ENCODE measurements at places on chromosomes 7 and 10.

DNA sequence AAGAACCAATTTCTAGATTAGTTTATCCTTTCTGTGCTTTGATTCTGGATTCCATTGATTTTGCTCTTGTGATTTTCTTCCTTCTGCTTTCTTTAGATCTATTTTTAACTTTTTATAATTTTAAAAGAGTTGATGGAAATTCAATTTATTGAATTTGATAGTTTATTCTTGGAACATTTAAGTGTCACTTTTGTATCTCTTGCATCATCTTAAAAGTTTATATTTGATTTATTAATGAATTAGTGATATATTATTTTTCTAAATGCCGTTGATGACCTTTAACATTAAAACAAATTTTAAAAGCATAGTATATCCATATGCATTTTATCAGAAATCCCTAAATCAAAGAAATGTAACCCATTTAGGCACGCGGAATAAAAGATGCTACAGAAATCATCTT lies 26.9 kb downstream of the DMTF1 start:
- no peak for DNase-seq

- peak; percentile 53 for DNase-seq
Observed at GRCh38 chr10:89563861-89564478, 28.6 kb upstream of the SLC16A12 start.

DNA sequence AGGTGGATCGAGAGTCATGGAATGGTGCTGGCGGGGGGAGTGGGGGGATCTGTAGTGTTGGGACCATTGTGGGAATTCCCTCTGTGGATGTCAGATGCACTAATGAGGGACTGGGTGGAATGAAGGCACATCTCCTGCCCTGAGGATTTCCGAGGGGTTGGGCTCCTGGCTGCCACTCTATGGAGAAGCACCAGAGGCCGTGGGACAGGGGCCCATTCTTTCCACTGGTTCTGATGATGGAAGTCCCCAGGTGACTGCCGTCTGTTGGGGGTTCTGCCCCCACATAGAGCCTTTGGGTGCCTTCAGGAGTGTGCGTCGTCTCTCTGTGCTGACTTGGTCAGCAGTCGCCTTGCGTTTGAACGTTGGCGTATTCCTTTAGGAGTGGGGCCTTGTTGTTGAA lies 202.9 kb downstream of the GLRX3 start:
- no peak for DNase-seq

- DNase-seq: no peak
Observed at GRCh38 chr10:78160591-78160990, 126.9 kb downstream of the RPS24 start.

GRCh38 chr10:113067501-113067900 lies 117.5 kb downstream of the TCF7L2 start:
- DNase-seq: no peak

DNA sequence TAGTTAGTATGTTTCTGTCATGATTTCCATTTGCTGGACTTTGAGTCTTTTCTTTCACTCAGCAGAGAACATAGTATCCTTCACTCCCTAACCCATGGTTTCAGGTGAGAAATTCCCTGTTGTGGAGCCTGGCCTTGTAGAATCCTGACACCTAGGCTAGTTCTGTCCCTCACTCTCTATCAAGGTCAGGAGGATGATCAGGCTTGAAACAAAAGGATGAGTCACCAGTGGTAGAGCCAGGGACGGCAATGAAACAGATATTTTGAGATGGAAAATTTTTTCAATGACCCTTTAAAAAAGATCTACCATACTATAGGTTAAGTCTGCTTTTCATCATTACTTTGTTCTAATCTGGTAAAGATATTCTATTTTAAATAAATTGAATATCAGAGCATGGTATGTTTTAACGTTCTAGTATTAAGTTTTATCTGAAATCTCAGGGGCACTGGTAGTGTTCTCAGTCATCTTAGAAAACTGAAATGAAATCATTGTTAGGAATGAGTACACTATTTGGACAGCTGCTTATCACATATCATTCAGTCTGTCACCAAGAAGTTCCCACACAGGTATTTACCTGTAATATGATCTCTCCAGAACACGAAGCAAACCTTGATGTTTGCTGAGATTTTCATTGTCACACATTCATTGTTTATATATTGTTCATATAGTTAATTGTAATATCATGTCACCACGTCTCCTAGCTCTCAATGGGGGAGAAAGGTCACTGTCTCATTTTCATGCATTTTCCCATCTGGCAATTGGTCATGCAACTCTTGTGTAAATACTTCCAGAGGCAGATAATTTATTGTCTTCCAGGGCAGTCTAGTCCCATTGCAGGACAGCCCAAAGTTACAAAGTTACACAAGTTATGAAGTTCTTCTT lies 299.9 kb upstream of the LRRTM3 start:
- peak; percentile 27 for DNase-seq

DNA sequence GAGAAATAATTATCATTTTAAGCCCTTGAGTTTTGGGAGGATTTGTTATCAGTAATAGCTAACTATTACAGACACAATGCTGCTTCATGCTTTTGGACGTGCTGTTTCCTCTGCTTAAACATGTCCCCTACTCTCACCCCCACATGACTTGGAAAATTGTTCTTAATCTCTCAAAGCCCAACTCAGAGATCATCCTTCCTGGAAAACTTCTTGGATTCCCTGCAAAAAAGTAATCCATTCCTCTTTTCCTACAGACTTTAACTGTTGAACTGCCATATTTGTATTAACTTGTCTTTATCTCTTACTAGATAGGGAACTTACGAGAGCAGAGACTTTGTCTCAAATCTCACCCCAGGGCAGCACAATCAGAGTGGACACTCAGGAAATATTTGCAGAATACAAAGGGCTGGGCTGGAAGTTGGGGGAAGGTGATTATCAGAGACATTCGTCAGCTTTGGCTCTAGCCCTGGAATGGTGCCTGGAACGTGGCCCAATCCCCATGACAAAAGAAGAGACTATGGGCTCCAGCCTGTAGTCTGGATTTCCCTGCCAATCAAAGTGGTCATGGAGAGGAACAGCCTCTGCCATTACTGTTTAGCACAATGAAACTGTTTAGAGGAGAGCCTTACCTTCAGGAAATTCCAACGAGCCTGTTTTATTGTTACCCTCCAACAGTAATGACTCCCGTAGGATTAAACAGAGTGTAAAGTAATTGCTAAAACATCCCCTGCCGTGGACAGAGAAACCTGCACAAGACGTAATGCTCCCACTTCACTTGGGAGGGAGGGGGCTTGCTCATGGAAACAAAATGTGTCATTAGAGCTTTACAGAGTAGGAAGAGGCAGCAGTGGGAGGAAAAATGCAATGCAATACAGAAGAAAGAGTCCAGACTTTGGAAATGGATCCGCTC lies 140.4 kb upstream of the AUTS2 start:
- peak; percentile 87 for DNase-seq

DNA sequence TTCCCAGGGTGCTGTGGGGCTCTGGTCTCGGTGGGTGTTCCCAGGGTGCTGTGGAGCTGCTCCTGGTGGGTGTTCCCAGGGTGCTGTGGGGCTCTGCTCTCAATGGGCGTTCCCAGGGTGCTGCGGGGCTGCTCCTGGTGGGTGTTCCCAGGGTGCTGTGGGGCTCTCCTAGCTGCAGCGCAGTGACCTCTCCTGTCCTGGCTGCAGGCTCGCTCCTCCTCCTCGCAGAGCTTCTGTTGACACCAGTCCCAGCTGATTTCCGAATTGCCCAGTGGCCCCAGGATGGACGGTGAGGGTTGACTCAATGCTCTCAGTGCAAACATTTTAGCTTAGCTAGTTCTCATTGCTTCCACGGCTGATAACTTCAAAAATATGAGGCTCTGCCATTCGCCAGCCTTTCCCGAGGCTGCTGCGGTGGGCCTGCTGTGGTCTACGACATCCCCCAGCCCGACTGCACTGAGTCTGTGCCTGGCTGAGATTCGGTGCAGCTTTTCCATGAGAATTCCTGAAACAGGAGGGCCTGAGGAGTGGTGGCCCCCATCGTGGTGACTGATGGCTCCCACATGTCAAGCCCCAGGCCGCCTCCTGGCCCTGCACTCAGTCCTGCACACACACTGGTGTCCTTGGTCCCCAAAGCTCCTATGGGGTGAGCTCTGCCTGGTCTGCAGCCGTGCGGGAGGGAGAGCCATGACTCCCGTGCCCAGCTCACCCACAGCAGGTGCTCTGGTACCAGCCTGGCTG lies 58.3 kb upstream of the NKX6-2 start:
- no peak for DNase-seq

DNA sequence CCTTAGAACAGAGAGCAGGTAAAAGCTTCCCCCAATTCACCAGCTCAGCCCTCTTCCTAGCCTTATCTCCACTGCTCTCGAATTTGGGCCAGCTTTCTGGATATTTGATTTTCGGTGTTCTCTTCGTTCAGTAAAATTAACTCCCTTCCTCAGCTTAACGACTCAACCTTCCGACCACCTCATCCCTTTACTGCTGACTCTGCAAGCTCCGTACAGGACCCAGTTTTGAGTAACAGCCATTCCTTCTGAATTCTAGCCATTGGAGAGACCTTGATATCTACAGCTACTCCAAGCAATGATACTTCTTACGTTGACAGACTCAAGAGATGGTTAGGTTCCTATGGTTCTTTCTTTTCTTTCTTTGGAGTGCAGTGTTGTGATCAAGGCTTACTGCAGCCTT lies 65.8 kb downstream of the ATE1 start:
- no peak for DNase-seq

DNA sequence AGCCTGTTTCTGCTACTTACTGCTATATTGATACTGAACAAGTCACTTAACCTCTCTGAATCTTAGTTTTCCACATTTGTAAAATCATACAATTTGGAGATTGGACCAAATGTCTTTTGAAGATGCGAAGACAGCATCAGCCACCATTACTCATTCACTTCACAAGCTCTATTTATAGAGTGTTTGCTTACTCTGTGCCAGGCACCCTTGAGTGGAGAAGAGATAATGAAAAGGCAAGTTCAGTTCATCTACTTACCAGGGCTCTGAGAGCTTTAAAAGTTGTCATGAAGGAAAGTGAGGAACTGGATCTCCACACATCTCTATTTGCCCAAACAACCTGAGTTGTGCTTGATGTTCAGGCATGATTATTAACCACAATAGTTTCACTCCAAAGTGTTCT lies 277.5 kb downstream of the CSTF2T start:
- no peak for DNase-seq

DNA sequence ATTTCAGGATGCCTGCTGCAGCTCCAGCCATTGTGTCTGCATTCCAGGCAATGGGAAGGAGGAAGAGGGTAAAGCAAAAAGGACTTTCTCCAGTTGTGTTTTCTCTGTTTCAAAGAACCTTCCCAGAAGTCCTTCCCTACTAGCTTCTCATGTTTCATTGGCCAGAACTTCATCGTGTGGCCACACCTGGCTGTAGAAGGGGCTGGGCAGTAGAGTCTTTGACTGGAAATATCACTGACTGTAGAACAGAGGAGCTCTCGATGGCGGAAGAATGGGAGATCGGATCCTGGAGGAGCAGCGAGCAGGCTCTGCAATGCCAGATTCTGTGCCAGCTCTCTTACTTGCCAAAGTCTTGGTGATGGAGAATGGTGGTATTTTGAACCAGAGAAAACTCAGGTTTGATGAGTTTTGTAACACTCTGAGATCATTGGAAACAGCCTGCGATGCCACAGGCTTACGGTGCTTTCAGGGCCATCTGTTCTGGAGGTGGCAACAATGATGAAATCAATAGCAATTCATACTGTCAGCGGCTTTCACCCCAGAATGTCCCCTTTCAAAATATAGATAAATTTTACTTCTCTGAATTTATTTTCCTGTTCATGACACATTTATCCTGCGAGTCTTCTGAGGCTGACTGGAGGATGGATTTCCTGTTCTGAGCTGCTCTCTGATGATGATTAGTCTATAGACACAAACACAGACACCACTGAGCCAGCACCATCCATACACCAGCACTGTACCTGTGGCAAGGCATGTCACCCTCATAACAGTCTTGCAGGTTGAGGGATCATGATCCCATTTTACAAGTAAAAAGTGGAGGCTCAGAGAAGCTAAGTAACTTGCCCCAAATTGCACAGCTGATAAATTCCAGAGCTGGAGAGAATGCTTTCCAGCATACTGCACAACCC lies 204.2 kb downstream of the EMX2 start:
- no peak for DNase-seq

- no peak for DNase-seq
Observed at GRCh38 chr10:46104071-46104585, 58.1 kb upstream of the MSMB start.

- no peak for DNase-seq
Observed at GRCh38 chr7:6502886-6503285, 48.4 kb downstream of the GRID2IP start.

GRCh38 chr7:98075801-98076200 lies 30.9 kb upstream of the LMTK2 start:
- no peak for DNase-seq

DNA sequence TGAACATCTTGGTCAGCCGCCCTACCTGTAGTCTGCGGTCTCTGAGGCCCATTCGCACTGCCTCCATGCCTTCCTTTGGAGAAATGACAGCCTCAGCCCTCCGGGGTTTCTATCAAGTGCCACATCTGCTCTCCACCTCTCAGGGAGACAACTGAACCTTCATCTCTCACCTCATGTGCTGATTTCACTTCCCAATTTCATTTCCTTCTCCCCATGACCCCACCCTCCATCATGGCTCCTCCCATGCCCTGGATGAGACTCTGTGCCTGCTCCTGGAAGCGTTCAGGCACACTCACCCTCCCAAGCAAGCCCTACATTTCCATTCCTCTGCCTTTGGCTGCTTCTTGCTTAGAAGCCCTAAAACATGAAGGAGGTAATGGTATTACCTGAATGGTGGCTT lies 7.8 kb upstream of the SCD start:
- DNase-seq: no peak

DNA sequence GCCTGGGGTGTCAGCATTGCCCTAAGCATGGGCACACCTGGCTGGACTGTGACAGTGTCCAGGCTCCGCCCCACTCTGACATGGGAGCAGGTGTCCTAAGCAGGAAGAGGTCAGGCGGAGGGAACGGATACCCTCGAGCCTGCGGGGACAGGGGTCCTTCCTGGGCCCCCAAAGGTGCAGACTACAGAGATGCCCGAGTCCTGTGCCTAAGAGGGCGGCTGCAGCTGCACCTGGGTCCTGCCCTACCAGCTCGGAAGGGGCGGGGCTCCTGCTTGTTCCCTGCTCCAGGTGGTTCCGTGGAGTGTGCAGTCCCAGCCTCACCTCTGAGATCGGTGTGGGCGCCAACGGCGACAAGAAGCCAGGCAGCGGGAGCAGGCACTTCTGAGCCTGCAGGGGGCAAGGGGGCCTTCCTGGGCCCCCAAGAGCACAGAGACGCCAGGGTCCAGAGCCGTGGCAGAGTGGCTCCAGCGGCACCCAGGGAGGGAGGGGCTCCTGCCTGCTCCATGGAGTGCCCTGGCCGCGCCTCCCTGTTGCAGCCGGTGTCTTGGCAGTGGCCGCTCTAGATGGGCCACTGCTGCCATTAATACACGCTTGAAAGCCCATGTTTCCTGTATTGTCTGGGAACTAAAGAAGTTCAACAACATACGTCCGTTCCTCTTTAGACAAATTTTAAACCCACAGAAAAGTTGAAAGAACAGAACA lies 64.5 kb upstream of the CACNA2D1 start:
- no peak for DNase-seq

GRCh38 chr7:16926861-16927260 lies 45.1 kb upstream of the AGR3 start:
- DNase-seq: no peak

DNA sequence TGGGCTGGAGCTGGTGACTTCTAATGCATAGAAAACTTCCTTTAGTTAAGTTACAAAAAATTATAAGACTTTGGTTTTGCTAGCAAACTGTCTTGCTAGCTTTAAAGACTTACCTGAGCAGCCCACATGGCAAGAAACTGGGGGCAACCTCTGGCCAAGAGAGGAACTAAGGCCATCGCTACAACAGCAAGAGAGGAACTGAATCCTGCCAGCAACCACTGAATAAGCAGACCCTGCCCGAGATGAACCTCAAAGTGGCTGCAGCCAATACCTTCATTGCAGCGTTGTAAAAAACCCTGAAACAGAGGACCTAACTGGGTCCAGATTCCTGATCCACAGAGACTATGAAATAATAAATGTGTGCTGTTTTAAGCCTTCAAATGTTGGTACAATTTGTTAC lies 54.6 kb upstream of the STARD3NL start:
- DNase-seq: no peak

Data from fibroblast of upper back skin (primary cell).